ENCODE measurements at places on chromosomes 1 and 21.
A peak's percentile ranks its signal among the peaks of the same experiment; 100 is the strongest.

- DNase-seq: peak; percentile 84
Observed at GRCh38 chr1:26833432-26834405, 7.2 kb downstream of the ZDHHC18 start.

DNA sequence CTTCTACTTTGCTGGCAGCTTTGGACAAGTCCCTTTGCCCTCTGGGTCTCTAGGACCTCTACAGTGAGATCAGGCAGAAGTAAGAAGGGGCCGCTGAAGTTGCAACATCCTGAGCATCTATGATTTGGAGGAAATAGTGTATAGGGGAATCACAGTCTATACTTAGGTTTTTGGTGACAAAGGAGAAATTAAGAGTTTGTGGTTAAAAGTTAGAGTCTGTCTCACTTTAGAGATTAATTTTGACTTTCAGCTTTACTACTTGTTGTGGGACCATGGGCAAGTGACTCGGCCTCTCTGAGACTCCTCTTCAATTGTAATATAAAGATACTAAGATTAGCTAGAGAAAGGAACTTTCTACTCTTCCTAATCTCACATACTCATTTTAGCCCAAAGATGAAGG lies 33.1 kb upstream of the LMX1A start:
- no peak for DNase-seq

DNA sequence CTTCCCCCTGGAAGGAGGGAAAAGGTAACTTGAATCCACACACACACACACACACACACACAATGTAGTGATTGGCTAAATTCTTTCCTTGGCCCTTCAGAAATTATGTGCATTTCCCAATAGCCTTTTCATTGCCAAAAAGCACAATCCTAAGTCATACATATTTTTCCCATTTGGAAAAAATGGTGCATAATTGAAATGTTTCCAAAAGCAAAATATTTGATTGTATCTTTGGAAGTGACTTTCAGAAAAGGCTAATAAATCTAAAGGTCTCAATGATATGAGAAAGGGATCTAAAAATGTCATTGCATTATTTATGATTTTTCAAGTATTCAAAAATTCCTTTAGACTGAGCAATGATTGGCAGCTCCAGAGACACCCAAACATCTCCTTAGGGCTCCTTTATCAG lies 43.5 kb upstream of the NEK7 start:
- DNase-seq: no peak

- no peak for DNase-seq
Observed at GRCh38 chr21:45853703-45854342, 127.7 kb upstream of the COL6A1 start.

DNA sequence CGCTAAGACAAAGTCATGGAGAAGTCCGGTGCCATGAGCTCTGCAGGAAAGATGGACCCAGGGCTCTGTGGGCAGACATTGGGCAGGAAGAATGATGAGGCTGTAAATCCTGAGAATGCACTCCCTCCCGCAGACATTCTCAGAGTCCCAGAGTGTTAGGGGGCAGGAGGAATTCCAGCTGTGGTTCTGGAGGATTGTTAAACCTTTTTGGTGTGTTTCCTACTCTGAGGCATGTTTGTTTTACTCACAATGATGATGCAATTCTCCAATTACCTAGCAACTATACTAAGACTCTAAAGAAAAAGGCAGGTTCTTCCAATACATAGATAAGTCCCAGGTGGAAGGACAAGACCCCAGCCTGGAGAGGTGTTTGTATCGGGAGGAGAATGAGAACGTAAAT lies 2.8 kb upstream of the CAPN9 start:
- DNase-seq: no peak

- no peak for DNase-seq
Observed at GRCh38 chr1:15322648-15323350, 75.8 kb downstream of the FHAD1 start.

DNA sequence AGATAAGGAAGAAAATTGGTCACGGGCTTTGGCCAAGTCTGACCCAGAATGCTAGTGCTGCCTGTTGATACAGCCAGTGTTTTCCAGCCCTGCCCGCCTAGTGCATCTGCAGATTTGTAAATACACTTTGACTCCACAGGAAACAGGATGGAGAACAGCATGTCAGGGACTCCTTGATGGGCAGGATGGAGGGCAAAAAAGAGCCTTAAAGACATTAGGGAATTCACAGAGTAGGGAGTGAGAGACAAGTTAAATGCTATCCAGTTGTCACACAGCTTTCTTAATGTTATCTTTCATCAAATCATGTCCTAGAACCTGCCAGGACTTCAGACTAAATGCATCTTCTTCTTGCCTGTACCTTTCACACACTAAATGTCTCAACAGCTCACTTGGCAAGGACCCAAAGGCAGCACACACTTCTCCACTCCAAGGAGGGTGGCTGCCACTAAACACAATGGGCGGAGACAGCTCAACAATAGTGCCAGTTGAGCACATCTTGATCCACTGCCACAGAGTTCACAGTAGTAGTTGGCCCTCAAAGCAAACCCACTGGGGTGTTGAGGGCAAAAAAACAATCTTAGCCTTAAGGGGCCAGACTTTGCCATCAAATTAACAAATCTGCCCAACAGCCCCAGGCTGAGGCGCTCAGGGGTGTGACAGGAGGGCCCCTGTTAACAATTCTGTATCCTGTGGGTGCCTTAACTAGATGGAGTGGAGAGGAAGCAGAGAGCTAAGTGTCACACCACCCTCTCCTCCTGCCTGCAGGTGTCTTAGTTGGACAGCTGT lies 2.7 kb downstream of the HIVEP3 start:
- DNase-seq: no peak

DNA sequence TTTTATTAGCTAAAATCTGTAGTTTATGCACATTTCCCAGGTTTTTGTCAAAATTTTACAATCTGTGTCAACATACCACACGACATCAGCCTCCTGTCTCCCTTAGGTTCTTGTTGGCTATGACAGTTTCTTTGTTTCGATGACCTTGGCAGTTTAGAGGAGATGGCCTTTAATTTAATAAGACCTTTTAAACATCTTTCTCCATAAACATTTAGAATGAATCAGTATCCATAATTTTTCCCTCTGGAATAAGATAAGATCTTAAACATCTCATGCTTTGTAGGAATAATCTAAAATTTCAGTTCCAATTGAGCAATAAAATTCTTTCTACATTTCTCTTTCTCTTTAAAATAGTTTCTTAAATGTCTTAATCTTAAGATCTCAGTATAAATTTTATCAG lies 28.7 kb upstream of the DYRK1A start:
- DNase-seq: no peak

DNA sequence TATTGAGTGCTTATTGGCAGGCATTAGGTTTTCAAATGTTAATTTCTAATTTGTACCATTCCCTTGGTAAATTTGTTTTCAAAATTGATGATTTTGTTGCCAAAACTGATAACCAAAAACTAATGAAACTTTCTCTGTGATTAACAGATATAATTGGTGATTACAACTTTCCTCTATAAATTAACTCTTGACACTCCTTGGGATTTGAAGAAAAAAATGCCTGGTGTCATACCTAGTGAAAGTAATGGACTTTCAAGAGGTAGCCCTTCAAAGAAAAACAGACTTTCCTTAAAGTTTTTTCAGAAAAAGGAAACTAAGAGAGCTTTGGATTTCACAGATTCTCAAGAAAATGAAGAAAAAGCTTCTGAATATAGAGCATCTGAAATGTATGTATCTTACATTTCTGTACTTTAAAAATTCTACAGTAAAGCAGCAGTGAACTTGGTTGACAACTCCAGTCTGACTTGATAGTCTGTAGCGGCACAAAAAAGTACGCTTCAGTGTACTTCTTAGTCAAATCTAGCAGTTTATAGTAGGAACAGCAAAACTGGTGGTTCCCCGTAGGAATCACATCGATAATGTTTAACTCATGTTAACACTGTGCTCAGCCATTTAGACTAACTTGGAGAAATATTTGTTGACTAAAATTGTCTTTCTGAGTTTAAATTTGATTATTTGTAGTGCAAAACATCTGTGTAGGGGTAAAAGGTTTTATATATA lies 3.0 kb downstream of the USP1 start:
- no peak for DNase-seq

DNA sequence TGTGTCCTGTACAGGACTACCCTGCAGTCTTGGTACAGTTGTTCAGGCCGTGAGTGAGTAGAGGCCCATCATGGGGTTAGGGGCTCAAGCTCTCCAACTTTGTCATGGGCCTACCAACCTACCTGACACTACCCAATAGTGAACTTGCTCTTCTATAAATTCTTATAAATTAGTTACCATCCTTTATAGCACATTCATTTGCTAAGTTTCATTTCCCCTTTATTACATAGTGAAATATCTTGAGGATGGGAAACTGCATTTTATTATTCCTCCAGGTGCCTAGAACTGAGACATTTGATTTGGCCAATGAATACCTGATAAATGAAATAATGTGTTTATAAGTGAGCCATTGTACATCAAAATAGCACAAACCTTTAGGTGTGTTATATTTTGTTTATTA lies 9.1 kb upstream of the CTH start:
- DNase-seq: no peak

GRCh38 chr1:9294405-9294773 lies 1.7 kb downstream of the SPSB1 start:
- DNase-seq: no peak

DNA sequence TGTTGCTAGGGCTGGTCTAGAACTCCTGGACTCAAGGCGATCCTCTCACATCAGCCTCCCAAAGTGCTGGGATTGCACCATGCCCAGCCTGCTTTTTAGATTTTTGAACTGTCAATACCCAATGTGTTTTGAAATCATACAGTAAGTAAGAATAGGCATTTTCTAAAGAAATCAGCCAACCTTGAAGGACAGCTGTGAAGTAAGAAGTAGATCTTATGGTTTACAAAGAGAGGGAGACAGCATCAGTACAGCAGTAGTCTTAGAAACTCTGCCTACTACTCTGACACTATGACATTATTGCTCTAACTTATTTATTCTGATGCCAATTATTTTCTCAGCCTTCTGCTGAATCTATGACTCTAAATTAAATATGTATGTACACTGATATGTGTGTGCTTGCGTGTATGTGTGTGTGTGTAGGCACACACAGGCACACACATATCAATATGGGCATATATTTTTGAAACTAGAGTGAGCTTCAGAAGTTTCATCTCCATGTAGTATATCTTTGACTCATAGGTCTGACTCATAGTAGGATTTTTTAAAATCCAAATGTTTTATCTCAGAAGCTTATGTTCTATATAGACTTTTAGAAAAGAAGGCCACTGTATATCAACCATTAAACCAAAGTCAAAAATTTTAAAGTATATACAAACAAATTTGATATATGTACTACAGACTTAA lies 140.4 kb downstream of the COL24A1 start:
- no peak for DNase-seq

GRCh38 chr1:76793594-76793993 lies 73.7 kb upstream of the ST6GALNAC5 start:
- no peak for DNase-seq

Measured in stimulated activated CD4-positive, alpha-beta T cell treated with anti-CD3 and anti-CD28 coated beads, TNF-alpha, amount 100 ng/mL, for 1 hour (primary cell).